ENCODE measurements at places on chromosomes 2 and 18. TPM values are rescaled to one million over a fixed set of nuclear protein-coding genes. Genes with fewer than 3 reads are reported as not detected.
A peak's percentile ranks its signal among the peaks of the same experiment; 100 is the strongest.

DNA sequence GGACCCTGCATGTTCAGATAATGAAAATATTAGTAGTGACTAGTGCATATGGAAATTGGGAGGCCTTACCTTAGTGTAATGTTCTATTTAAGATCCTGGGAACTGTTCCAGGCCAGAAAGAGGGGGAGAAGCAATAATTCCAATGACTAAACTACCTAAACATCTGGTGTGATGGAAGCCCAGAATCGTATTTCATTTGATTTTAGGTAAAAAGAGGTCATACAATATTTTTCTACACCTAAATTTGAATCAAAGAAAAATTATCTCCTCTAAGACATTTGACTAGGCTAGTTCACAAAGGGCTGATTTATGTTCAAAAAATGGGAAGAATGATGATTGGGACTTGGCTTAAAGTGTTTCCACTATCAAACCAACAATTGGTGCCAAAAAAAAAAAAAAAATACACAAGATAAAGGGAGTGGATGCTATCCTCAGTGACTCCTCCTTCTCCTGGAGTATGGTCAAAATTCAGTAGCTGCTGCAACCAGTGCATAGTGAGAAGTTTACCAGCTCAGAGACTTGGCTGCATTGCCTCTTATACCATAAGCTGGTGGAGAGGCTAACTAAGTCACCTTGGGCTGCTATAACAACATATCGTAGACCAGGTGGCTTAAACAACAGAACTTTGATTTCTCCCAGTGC, 1038.3 kb upstream of the ACVR2A start:
- no peak for DNase-seq

DNA sequence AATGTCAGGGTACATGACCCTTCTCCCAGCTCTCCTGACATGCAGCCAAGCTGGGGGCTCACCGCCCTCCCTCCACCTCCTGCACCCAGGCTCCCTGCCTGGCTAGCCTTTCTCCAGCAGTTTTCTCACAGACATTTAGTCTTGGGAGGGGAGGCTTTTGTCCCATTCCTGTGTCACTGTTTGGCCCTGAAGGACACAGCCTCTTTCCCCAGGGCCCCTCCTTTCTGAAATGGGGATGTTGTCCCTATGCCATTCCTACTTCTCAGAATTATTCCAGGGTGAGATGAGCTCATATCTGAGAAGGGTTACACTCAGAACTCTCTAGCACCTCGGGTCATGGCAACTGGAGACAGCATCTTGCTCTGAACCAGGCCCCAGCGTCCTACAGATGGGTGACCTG, 47.3 kb upstream of the MRPL33 start:
- no peak for DNase-seq

- peak; percentile 69 for DNase-seq
These were observed at the start of gene ANKMY1 for GRCh38 chr2:240557808-240558207. Gene ANKMY1, minus strand, starts transcription at chr2:240557988. Its CDS starts 653 bp downstream, at chr2:240557335.

DNA sequence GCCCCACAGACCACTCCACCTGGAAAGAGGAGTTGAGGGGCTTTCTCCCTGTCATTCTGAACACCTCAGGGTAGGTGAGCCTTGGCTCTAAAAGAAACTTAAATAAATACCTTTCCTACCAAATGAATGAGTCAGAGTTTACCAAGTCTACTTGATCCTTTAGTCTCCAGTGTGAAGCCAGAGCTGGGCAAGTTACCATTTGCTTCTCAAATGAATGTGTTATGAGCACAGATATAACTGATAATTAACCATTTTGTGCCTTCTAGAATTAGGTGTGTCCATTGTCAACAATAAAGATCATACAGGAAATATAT, 347.7 kb downstream of the KIAA1328 start:
- DNase-seq = no peak

GRCh38 chr18:13451661-13452387, 233.3 kb downstream of the LDLRAD4 start:
- DNase-seq = no peak

DNA sequence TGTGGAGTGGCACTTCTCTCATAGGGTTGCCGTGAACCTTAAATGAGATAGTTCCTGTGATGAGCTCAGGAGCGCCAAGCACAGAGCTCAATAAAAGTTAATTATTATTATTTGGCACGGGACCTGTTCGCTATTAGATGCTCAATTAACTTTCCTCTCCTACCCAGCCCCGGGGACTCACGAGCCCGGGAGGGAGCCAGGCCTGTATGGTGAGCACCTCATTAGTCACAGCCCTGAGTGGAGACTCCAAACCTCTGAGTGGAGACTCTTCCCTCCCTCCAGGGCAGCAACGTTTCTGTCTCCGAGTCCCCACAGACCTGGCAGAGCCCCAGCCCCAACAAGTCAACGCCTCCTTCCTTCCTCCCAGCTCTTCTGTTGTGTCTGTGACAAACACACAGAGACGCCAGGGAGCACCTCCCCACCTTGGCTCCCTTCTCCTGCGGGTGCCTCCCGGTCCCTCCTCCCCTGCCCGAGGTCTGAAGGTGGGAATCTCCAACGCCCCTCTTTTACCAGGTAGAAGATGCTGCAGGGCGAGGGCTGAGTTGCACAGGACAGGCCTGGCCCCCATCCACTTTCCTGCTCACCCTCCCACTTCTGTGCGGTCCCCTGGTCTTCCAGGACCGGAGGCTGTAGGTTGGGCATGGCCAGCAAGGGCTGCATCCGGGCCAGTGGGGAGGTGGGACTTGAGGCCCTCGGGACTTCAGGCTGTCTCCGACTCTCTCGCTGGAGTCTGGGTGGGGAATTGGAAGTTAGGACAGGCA, 52.7 kb upstream of the ODC1 start:
- no peak for DNase-seq

Gene SCN3A
- 0.99 TPM for total RNA-seq

DNA sequence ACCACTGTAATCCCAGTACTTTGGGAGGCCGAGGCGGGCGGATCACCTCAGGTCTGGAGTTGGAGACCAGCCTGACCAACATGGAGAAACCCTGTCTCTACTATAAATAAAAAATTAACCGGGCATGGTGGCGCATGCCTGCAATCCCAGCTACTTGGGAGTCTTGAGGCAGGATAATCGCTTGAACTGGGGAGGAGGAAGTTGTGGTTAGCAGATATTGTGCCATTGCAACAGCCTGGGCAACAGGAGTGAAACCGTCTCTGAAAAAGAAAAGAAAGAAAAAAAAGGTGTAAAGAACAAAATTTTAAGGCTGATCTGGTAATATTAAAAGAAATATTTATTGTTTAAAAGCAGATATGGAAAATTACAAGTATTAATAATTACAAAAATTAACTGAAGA, 29.7 kb downstream of the ZNF804A start:
- no peak for DNase-seq

DNA sequence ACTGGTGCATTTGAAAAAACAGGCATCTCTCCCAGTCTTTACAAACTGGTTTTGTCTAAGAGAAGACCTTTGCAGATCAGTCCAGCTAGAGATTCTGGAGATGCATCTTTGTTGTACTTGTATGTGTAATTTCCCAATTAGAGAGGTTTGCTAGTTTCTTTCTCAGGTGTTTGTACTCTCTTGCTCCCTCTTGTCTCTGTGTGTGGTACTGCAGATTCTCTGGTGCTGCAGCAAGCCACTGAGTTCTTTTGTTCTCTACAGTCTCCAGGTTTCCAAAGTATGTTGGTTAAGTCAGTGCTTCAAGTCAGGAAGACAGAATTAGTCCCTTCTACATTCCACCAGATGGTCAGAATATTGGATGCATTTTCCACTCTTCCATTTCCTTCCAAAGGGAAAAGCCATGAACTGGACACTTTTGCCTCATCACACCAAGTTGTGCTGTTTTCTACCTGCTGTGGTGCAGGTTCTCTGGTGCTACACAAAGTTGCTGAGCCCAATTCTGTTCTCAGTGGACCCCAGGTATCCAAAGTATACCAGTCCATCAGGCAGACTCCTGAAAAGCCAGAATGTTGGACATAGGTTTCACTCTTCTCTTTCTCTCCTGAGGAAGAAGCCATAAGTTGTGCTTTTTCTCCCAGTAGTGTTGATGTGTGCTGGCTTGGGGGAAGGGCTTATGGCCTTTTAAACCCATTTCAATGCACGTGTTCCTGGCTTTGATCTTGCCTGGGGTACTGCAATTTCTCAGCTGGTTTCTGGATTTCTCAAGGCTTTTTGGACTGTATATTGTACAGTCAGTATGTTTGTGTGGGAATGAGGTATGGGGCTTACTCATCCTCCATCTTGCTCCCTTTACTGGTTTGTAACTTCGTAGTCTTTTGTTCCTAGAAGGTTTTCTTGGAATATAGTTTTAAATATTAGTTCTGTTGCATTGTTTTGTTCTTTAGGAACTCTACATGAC, 29.8 kb downstream of the EPC2 start:
- no peak for DNase-seq

GRCh38 chr2:116304328-116304727, 1510.2 kb upstream of the DDX18 start:
- DNase-seq = no peak

Gene MAP3K19
- not detected for total RNA-seq

Gene PLB1
- total RNA-seq = 2.4 TPM

Gene DSG2
- total RNA-seq = 42.6 TPM

GRCh38 chr2:68000170-68000825, 62.5 kb downstream of the C1D start:
- DNase-seq = no peak

Gene DNAJB2
- total RNA-seq = 77.5 TPM

Gene GAL3ST2
- total RNA-seq = not detected

DNA sequence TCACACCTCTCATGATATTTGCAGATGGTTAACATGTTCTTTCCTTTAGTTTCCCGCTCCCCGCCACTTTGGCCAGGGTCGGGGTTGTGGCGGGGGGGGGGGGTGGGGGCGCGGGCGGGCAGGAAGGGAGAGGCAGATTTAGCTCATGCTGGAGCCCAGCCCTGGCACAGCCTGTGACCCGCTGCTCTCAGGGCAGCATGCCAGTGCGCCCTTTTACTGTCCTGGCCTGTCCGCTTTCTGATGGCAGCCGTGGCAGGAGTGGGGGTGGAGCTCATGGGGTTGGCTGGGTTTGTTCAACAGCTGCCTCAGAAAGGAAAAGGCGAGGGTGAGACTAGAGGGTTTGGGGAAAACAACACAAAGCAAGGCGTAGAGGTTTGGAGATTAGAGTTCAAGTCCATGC, 56.1 kb downstream of the TNP1 start:
- peak; percentile 76 for DNase-seq

Gene ANKRD30BL
- not detected for total RNA-seq

DNA sequence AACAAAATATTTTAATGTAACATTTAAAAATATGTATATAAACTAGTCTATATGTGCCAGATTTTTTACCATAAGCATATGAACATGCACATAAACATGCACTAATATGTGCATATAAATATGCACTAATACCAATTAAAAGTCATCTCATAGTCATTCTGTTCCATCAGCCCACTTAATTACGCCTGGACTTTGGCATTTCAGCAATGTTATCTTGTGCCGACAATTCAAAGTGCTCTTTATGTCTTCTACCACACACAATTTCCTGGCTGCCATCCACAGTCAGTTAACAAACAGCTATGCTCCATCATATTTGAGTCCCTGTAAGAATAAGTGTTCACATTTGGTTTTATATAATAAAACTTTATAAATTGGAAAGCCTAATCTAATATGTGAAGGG, 92.6 kb upstream of the TSPYL6 start:
- DNase-seq = no peak

GRCh38 chr18:26487437-26487836, 60.9 kb downstream of the KCTD1 start:
- DNase-seq = no peak

- DNase-seq = no peak
These were observed 339.6 kb downstream of the TRIB2 start for GRCh38 chr2:13056259-13056843.

Gene ZNF407
- 10.6 TPM for total RNA-seq

GRCh38 chr2:19543663-19544383, 185.4 kb upstream of the OSR1 start:
- no peak for DNase-seq

Gene CNDP1
- not detected for total RNA-seq

DNA sequence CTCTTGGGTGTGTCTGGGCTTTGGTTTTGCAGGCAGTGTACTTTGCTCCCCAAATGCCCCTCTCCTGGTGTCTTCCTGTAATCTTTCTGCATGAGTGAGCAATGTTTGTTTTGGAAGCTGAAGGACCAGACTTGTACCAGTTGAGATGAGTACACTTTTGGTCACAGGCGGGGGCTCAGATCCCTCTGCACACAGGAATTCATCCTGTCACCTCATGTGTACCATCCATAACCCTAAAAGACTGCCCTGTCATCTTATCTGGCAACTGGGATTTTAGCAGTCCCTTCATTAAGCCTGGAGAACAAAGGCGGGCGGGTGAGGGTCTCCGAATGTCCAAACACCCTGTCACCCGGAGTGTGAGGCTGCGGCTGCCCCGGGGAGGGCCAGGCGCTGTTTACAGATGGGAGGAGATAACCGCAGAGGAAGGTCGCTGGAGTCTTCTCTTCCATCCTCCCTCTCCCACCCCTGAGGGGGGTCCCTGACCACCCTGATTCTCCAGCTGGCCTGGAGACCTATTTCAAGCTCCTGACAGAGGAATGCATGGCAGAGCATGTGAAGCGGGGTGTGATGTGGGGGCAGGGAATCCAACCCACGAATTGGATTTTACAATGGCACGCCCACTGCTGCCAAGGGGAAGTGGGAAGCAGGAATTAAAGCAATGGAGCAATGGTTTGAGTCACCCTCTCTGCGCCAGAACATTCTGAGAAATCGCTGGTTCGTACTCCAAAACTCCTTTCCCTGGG, 158.2 kb upstream of the MYCN start:
- DNase-seq = no peak

Gene VWC2L
- total RNA-seq = not detected

DNA sequence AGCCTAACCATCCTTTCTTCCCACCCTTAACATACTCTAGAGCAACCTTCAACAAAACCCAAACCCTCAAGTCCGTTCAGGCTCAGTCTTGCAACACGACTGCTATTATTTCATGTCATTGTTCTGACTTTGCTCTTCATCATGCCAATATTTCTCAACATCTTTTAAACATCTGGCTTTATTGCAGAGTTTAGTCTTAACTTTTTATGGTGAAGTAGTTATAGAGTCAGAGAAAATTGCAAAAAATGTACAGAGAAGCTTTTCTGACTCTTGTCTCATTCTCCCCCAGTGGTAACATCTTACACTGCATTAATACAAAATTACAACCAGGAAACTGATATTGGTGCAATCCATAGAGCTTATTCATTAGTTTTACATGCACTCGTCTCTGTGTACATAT, 3.9 kb downstream of the MARCO start:
- DNase-seq = no peak

Gene SLC9A4
- total RNA-seq = not detected

Gene M1AP
- total RNA-seq = not detected

Gene TSPYL6
- 0.08 TPM for total RNA-seq

Gene PDE11A
- total RNA-seq = 2.5 TPM

Measured in left ventricle myocardium inferior (tissue), 1 donor.